Osteoblast (primary cell): ENCODE measurements at places on chromosomes 2 and 18. TPM values are rescaled to one million over a fixed set of nuclear protein-coding genes. Genes with fewer than 3 reads are reported as not detected.

The PSME4 gene
- total RNA-seq, result 58.0 and 61.9 TPM in 2 replicates

DNA sequence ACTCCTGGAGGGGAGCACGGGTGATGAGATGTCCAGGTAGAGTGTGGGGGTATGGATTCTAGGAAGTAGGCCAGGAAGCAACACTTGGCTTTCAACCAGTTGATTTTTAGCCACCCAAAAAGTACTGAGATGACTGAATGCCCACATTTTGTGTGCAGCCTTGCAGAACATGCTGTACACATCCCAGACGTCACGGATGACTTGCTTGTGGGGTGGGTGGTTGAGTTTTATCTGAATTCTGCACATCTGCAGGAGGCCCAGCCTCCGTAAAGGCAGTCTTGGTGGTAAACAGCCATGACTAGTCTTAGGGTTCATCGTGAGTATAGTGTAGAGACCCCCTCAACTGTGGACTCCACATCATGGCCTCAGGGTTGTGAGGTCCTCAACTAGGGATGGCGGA, 53.3 kb upstream of the CCDC195 start:
- H3K27ac ChIP-seq, result no peak overlapping the region
- DNase-seq, result no peak
- peaks cover 84% of the 10 kb centered on the region for H3K36me3 ChIP-seq
- H3K27me3 ChIP-seq, result no peaks in the 10 kb centered on the region
- H3K4me1 ChIP-seq, result no peaks in the 10 kb centered on the region

DNA sequence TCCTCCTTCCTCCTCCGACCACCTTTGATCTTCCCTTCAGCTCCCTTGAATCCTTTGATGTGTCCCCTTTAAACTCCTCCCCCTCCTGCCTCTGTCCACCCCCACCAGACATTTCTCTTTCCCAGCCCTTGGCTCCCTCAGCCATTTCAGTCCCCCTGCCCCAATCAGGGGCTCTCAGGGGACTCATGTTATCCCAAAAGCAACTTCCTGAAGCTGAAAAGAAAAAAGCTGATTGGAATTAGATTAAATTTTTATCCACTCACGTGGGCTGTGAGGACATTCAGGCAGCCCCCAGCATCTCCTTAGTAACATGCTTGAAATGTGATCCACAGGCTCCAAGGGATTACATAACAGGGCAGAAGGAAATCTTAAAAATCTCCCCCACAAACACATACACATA, 81.3 kb downstream of the NEURL3 start:
- DNase-seq, result no peak
- H3K27me3 ChIP-seq, result peaks cover 5% of the 10 kb centered on the region
- no peak overlapping the region for H3K4me3 ChIP-seq
- peaks cover 4% of the 10 kb centered on the region for H3K4me1 ChIP-seq
- no peaks in the 10 kb centered on the region for H3K36me3 ChIP-seq
- H3K27ac ChIP-seq, result no peak overlapping the region

DNA sequence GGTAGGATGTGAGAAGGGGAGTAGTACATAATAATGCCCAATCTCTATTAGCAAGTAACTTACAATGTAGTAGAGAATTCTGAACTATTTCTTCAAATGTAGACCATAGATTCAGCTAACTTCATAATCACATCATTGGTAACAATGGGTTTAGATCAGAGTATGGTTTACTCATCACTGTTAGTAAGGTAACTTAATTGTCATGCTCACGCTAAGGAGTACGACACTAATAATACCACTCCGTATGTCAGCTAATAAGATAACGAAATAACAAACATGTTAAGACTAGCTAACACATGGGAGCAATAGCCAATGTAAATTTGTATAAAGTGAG, 56.4 kb upstream of the CCDC141 start:
- peaks cover 28% of the 10 kb centered on the region for H3K4me1 ChIP-seq
- H3K27ac ChIP-seq, result no peak overlapping the region
- no peak for DNase-seq
- no peak overlapping the region for H3K4me3 ChIP-seq
- H3K27me3 ChIP-seq, result no peaks in the 10 kb centered on the region

DNA sequence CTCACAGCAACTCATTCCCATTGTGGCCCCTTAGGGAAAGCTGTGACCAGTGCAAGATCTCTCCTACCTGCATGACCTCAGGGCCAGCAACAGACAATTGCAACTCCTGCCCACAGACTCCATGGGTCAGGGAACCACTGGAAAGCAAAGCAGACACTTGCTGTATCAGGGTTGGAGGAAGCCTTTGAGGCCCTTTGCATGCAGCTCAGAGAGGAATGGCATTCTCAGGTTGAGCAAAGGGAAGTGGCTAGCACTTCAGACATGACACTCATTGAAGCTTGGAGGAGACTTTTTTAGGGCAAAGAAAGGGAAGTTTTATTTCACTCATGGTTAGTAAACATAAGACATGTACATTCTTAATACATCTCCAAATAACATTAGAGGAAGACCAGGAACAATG, 22.1 kb downstream of the IL1F10 start:
- peaks cover 28% of the 10 kb centered on the region for H3K27me3 ChIP-seq
- DNase-seq, result no peak
- no peaks in the 10 kb centered on the region for H3K4me1 ChIP-seq
- no peak overlapping the region for H3K4me3 ChIP-seq
- H3K27ac ChIP-seq, result no peak overlapping the region

The RGPD4 gene
- under 0.01 TPM in 1 of 2 replicates, not detected in the other for total RNA-seq

- no peaks in the 10 kb centered on the region for H3K36me3 ChIP-seq
- no peaks in the 10 kb centered on the region for H3K4me1 ChIP-seq
- no peak overlapping the region for H3K27ac ChIP-seq
- H3K4me3 ChIP-seq, result no peak overlapping the region
- DNase-seq, result no peak
These were observed 18.7 kb downstream of the NBEAL1 start for GRCh38 chr2:203033395-203033794.

The SMYD1 gene
- not detected in 2 replicates for total RNA-seq

The MAP3K19 gene
- not detected in 2 replicates for total RNA-seq

The ANKZF1 gene
- total RNA-seq, result 35.1 TPM in 2 replicates

GRCh38 chr2:37599688-37600525, 71.5 kb downstream of the CDC42EP3 start:
- DNase-seq, result no peak
- peaks cover 16% of the 10 kb centered on the region for H3K4me1 ChIP-seq
- no peaks in the 10 kb centered on the region for H3K36me3 ChIP-seq
- no peaks in the 10 kb centered on the region for H3K27me3 ChIP-seq

GRCh38 chr2:158776231-158776630, 18.9 kb upstream of the DAPL1 start:
- H3K27me3 ChIP-seq, result no peaks in the 10 kb centered on the region
- H3K4me3 ChIP-seq, result no peak overlapping the region
- H3K27ac ChIP-seq, result no peak overlapping the region

DNA sequence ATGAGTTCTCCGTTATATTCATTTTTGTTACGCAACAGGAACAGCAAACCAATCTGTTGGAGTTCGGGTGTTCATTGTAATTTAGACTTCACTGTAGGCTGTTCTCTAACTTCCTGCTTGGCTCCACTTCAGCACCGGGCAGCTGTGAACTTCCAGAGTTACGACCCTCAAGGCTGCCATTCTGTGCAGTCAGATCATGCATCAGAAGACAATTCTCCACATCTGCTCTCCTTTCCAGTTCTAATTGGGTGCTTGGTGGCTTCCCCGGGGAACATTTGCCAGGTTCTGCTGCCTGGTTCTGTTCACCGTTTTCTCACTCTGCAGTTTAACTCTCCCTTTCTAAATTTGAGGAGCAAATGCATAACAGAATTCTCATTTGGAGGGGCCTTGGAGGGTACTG, 237.7 kb downstream of the NYAP2 start:
- DNase-seq, result no peak
- no peak overlapping the region for H3K27ac ChIP-seq
- no peaks in the 10 kb centered on the region for H3K27me3 ChIP-seq
- no peaks in the 10 kb centered on the region for H3K4me1 ChIP-seq
- H3K36me3 ChIP-seq, result no peaks in the 10 kb centered on the region

GRCh38 chr2:116696903-116697302, 1117.6 kb upstream of the DDX18 start:
- H3K27ac ChIP-seq, result no peak overlapping the region
- no peak overlapping the region for H3K4me3 ChIP-seq
- H3K36me3 ChIP-seq, result no peaks in the 10 kb centered on the region
